ENCODE measurements at places on chromosomes 2 and 18. TPM values are rescaled to one million over a fixed set of nuclear protein-coding genes. Genes with fewer than 3 reads are reported as not detected.

GRCh38 chr2:49240608-49241007, 86.3 kb upstream of the FSHR start:
- DNase-seq = no peak

GRCh38 chr2:18925296-18925695, 335.9 kb upstream of the NT5C1B start:
- no peak for DNase-seq

C2orf78 gene
- not detected for total RNA-seq

DNA sequence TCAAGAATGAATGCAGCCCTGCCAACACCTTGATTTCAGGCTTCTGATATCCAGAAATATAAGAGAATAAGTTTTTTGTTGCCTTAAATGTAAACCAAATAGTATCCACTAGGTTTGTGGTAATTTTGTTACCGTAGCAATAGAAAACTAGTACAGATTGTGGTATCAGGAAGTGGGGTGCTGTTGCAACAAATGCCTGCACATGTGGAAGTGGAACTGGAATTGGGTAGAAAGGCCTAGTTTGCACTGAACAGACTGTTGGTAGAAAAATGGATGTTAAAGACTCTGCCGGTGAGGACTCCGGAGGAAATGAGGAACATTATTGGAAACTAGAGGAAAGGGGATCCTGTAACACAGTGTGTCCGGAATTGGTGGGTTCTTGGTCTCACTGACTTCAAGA, 145.8 kb upstream of the MGAT5 start:
- no peak for DNase-seq

DNA sequence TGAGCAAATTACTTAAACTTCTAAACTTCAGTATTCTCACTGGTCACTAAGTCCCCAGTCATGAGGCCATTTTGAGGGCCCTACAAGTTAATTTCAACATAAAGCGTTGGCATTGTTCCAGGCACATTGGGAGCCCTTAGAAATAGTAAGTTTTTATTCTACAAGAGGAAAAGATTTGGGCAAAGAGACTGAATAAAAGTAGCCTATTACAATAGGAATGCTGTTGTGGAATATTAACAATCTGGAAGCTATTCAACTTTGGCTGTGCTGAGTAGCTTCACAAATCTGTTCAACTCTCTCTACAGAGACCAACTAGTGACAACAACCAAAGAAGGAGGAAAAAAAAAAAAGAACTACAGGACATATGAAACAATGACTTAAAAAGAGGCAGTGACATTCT, 1287.5 kb upstream of the NXPH2 start:
- no peak for DNase-seq

DNA sequence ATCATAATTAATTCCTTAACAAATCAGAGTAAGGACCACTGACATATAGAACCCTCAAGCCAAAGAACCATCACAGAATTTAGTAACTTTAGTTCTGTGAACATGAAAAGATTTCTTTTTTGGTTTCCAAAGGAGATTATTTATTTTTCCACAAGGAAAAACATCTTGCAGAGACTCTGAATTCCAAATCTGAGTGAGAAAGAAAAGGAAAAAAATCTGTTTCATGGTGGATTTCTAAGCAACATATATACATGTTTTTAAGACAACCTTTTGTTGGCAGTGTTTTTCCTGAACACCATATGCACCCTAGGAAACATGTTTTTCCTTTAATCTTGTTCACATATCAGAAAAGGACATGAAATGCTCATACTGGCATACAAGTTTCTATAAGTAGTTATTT, 149.8 kb downstream of the AGPS start:
- no peak for DNase-seq

CFAP65 gene
- not detected for total RNA-seq

MREG gene
- 0.99 TPM for total RNA-seq

GRCh38 chr18:79373736-79374135, 22.0 kb upstream of the NFATC1 start:
- DNase-seq = no peak

MAP3K19 gene
- not detected for total RNA-seq

- peak; percentile 66 for DNase-seq
These were observed 1.2 kb downstream of the BCL11A start for GRCh38 chr2:60552078-60552850.

DNA sequence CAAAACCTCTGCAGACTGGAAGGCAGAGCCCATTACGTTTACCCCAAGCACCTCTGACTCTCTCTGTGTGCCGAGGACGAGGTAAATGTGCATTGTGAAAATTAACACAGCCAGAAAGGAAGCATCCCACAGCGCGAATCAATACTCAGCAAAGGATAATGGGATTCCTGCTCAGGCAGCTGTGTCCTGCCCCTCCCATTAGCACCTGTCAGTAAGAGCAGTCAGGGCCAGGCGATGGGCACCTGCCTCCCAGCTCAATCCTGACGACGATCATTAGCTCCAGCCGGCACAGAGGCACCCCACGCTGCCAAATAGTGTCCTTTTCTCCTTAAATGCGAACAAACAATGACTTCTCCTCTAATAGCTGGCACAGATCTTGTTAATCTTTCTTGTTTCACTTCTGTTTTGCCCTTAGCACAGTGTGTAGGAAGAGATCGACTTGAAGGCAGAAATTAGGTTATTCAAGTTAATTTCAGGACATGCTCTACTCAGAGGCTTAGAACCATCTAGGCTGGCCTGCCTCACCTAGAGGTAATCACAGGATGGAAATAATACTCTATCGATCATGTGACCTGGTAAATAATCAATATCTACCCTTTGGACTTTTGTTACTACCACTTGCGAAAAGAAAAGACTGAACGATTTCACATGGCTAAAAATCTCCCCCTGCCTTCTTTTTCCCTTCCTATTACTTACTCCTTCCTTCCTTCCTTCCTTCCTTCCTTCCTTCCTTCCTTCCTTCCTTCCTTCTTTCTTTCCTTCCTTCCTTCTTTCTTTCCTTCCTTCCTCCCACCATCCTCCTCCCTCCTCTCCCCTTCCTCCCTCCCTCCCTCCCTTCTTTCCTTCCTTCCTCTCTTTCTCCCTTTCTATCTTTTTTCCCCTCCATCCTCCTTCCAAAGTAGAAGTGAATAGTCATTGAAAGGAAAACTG, 487.9 kb upstream of the ID2 start:
- DNase-seq = no peak

VAMP5 gene
- 51.2 TPM for total RNA-seq

TLX2 gene
- 2.5 TPM for total RNA-seq

DNA sequence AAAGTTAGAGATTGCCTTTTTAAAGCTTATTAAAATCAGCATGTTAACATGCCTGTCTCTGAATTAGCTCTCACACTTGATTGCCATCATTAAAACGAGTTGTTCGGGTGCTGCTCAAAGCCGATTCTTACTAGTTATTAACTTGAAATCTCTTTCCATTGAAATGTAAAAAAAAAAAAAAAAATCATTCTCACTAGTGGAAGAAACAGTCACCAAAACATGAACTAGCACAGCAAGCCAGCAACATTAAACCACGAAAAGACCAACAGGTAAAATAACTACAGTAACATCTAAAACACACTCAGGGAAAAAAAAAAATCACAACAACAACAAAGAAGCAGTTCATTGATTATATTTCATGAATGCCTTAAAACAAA, 264.5 kb downstream of the MEIS1 start:
- no peak for DNase-seq

DNA sequence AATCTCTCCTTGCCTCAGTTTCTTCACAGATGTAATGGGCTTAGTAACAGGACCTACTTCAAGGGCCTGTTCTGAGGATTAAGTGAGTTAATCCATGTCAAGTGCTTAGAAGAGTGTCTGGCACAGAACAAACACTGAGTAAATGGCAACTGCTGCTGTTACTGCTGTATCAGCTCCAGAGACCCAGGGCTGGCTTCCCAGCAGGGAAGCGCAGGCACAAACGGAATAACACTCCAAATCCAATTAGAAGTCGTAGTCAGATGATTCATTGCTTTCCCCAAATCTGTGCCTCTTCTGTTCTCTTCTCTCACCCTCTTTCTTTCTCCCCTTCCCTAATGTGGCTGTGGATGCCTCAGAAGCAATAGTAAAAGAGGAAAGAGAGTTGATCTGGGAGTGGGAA, 101.1 kb upstream of the FZD7 start:
- no peak for DNase-seq

DNA sequence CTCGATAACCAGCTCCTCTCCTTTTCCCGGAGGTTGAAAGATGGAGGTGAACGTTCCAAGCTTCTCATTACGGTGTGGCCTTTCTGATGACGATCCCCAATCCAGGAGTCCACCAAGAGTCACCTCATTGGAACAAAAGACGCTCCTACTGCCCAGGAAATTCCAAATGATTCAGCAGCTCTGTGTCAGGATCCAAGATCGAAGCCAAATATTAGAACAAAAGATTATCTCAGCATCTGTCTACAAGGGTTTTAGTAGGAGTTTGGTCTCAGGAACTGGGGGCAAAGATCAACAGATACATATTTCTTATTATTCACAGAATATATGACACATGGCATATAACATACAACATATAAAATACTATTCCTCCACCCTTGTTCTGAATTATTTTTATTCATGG, 161.1 kb upstream of the RAB12 start:
- DNase-seq = no peak

KHK gene
- 3.9 TPM for total RNA-seq

GRCh38 chr2:168145011-168145410, 102.4 kb downstream of the STK39 start:
- DNase-seq = no peak

SOWAHC gene
- total RNA-seq = 19.4 TPM

GRCh38 chr2:151299920-151300539, 10.6 kb upstream of the NMI start:
- no peak for DNase-seq

ANKRD29 gene
- 6.5 TPM for total RNA-seq

GRCh38 chr2:96342085-96342484, 6.5 kb downstream of the NCAPH start:
- DNase-seq = no peak

DNA sequence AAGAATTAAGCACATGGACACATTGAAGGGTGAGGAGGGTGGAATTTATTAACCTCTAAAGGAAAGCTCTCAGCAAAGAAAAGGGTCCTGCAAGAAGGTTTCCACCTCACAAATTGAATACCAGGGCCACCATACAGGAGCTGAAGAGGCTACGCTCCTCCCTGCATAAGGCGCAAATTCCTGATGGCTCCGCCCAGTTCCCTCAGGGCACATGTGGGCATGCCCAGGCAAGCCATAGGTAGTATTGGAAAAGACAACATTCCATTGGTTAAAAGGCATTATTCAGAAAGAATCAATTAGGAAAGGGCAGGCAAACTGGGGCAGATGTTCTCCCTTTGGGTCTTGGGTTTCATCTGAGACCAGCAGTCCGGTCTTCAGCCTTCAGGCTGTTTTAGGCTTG, 161.2 kb downstream of the PTPRM start:
- no peak for DNase-seq

DNA sequence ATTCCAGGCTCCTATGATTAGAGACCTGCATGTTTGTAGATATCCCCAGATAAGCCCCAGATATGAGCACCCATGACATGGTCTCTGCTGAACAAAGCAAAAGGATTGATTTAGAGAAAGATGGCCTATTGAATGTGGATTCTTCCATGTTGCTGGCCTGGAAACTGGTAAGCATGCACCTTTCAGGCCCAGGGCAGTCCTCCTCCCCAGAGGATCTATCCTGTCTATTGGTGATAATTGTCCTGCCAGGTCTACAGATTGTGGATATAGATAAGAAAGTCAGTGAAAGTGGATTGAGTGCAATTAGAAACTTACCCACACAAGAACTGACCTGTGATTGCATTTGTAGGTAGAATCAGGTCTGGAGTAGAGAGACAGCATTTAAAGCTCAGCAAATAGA, 256.9 kb upstream of the SIX3 start:
- no peak for DNase-seq

SCYGR6 gene
- not detected for total RNA-seq

BCL11A gene
- 16.3 TPM for total RNA-seq

DNA sequence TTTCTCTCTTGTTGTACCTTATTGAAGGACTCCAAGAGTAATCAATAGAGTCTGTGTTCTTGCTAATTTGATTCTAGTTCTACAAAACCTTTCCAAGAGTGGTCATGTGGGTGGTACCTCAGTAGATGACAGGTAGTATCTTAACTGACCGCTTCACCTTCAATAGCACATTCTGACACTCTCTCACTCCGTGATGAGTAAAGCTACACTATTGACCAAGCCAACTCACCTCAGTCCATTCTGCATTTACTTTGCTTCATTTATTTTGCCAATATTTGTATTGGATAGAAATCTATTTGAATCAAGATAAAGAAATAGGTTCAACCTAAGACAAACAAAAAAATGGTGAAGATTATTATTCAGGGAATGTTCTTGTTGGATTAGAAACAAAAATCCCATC, 1869.6 kb upstream of the CELF4 start:
- no peak for DNase-seq

GRCh38 chr2:234355021-234355720, 141.7 kb downstream of the ARL4C start:
- DNase-seq = no peak

DNA sequence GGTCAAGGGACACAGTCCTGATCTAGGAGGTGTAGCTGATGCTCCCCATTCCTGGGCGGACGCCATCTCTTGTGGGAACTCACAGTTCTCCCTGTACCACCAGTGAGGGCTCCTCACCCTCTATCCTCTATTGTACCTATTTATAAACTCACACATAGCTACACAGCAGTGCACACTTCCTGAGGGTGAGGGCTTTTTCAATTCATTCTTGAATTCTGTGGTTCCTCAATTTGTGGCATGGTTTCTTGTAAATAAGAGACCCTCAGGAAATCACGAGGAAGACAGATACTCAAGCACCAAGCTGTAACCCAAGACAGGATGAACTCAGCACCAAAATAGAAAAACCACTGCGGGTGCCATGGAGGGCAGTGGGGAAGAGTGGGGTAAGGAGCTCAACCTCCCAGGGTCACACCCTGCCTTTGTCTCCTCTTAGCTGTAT, 245.9 kb upstream of the PXDN start:
- DNase-seq = no peak

- no peak for DNase-seq
These were observed 4.2 kb downstream of the OTX1 start for GRCh38 chr2:63054841-63055225.

- DNase-seq = no peak
These were observed 78.3 kb downstream of the MBP start for GRCh38 chr18:77054288-77054605.

REV1 gene
- total RNA-seq = 41.7 TPM

DNA sequence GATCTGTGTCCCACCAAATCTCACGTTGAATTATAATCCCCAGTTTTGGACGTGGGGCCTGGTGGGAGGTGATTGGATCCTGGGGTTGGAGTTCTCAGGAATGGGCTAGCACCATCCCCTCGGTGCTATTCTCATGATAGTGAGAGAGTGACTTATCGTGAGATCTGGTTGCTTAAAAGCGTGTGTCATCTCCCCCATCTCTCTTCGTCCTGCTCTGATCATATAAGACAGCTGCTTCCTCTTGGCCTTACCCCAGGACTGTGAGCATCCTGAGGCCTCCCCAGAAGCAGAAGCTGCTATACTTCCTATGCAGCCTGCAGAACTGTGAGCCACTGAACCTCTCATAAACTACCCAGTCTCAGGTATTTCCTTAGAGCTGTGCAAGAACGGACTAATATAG, 163.7 kb upstream of the NDUFV2 start:
- no peak for DNase-seq

- DNase-seq = no peak
These were observed 144.8 kb upstream of the GULP1 start for GRCh38 chr2:188146888-188147287.

UGT1A6 gene
- total RNA-seq = not detected

SCYGR4 gene
- total RNA-seq = not detected
